Tibial nerve (tissue), 4 donors: ENCODE measurements at places on chromosomes 1 and 21.

GRCh38 chr1:207827488-207827830 lies 75.6 kb downstream of the CD46 start:
- no peak for DNase-seq

DNA sequence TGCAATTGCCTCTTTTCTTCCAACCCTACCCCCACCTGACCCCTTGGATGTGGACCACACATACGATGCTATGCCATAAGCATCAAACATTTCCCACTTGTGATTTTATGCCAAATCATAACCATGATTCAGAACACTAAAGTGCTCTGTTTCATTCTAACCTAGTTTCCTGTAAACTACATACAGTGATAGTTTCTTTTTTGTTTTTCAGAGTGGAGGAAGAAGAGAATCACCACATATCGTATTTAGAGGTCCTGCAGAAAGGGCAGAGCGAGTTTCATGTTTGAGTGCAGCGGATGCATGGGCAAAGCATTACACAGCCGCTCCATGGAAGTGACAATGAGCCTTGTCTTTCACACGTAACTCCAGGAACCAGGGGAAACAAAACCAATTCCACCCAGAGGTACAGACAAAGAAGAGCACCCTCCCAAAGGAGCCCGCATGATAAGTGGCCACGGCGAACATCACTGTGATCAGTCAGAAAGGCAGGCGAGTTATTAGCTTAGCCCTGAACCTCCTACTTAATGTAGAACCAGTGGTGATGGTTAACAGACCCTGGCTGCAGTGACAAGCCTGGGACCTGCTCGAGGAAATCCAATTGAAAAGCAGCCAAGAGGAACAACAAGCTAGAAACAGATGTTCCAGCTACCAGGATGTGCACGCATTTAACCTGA lies 64.0 kb upstream of the ZNF281 start:
- DNase-seq = no peak

GRCh38 chr1:235873045-235873444 lies 6.3 kb upstream of the LYST start:
- DNase-seq = no peak

DNA sequence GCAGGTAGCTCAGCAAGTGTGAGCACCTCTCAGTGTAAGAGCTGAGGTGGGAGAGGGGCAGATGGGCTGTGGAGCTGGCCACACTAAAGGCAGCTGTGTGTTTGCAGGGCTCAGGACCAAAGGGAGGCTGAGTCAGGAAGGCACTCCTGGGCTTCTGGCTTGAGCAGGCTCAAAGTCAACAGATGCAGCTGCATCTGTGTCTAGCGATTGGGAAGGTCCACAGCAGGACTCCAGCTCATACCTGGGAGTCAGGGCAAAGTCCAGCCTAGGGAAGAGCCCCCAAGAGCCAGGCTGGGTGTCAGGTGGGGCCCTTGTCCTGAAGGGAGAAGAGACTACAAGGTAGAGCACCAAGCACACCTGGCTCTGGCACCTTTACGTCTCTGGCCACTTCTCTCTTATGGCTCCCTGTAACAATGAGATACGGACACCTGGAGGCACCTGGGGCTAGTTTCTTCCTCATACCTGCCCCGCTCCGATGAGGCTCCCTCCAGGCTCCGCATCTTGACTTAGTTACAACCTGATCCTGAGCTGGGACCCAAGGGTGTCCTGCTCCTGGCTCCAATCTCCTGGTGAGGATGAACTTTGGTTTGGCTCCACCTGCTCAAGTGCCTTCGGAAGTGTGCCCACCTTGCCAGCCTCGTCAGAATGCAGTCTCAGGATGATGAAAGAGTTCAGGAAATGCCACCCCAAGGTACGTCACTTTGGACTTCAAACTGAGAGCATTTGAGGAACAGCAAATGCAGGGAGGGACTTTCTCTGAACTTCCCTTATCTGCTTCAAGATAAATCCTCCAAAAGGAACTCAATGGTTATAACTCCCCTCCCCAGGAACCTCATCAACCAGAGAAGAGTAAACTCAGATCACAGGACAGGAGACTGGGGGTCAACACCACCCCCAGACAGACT lies 21.5 kb upstream of the SLC2A1 start:
- no peak for DNase-seq

DNA sequence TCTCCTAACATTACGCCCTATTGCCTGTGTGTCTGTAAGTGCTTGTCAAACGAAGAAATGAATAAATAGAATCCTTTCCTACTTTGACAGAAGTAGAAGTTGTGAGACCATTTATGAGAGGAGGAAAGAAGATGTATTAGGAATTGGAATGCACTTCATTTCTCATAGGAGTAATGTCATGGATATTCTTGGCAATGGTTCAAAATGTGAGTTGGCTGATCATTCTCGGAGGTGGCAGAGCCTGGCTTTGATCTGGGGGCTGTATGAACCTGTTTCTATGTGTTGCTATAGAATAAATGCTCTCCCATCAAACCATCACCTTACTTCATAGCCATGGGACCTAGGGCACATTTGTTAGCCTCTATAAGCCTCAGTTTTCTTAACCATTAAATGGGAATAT lies 10.1 kb upstream of the SERBP1 start:
- DNase-seq = no peak

- no peak for DNase-seq
Measured at GRCh38 chr1:227042292-227042691, 102.2 kb downstream of the COQ8A start.

DNA sequence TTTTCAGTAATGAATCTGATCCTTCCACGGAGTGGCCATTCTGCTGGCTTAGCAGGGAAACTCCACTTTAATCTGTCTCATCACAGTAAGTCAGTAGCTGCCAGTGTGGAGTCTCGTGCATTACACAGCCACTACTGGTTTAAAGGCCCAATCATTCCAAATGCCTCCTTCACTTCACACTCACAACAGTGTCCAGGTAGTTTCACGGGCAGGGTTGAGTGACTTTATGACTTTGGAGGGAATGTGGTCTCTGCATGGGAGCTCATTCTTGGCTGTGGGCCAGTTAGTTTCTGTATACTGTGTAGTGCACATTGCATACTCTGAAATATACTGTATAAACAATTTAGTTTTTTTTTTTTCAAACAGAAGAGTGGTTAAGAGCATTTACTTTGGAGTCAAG lies 34.6 kb upstream of the C1orf87 start:
- DNase-seq = no peak

- no peak for DNase-seq
Measured at GRCh38 chr1:89040315-89040626, 17.6 kb upstream of the GBP3 start.

GRCh38 chr1:179178950-179179349 lies 50.5 kb downstream of the ABL2 start:
- no peak for DNase-seq

- no peak for DNase-seq
Measured at GRCh38 chr1:14303011-14303410, 295.5 kb upstream of the KAZN start.

GRCh38 chr1:24235921-24236788 lies 49.1 kb upstream of the IFNLR1 start:
- no peak for DNase-seq

DNA sequence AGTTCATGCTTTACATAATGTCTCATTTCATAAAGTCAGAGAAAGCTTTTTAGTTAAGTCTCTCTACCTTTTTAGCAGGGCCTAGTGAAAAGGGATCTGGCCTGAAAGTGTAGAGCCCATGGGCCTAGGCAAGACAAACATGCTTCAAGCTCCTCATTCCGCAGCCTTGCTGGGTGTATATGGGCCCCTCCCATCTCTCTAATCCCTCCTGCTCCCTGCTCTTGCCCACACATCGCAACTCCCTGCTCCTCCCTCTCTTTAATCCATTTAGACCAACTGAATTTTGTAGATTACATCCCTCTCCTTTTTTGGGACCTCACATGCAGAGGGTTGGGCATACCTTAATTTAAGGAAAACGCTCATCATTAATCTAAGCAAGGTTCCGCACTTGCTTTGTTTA lies 42.3 kb upstream of the CCDC190 start:
- DNase-seq = no peak

DNA sequence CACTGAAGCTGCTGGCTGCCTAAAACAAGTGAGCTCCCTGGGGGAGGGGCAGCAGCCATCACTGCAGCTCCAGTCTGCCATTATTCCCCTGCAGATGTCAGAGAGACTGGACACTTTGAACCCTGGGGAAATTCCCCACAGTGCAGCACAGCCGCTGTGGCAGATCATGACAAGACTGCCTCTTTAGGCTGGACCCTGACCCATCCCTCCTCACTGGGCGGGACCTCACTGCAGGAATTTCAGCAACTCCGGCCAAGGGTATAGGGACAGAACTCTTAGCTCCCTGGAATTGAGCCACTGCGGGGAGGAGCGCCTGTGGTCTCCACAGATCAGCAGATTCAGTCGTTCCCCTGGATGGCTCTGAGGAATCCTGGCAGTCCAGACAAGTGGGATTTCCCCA lies 964.6 kb downstream of the BRINP3 start:
- DNase-seq = no peak

DNA sequence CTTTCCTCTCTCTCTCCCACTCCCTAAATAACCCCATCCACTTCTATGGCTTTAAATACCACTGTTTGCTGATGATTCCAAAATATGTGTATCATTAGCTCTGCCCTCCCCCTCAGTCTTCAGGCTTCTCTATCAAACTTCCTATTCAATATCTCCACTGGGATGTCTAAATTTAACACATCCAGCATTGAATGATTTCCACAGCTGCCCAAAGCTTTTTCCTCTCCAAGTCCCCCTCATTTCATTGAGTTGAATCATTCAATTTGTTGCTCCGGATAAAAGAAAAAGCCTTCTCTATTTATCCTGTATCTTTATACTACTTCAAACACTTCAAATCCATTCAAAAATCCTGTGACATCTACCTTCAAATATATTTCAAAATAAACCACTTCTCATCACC lies 225.0 kb downstream of the SEC16B start:
- DNase-seq = no peak

GRCh38 chr1:192491804-192492554 lies 83.6 kb upstream of the RGS1 start:
- no peak for DNase-seq

DNA sequence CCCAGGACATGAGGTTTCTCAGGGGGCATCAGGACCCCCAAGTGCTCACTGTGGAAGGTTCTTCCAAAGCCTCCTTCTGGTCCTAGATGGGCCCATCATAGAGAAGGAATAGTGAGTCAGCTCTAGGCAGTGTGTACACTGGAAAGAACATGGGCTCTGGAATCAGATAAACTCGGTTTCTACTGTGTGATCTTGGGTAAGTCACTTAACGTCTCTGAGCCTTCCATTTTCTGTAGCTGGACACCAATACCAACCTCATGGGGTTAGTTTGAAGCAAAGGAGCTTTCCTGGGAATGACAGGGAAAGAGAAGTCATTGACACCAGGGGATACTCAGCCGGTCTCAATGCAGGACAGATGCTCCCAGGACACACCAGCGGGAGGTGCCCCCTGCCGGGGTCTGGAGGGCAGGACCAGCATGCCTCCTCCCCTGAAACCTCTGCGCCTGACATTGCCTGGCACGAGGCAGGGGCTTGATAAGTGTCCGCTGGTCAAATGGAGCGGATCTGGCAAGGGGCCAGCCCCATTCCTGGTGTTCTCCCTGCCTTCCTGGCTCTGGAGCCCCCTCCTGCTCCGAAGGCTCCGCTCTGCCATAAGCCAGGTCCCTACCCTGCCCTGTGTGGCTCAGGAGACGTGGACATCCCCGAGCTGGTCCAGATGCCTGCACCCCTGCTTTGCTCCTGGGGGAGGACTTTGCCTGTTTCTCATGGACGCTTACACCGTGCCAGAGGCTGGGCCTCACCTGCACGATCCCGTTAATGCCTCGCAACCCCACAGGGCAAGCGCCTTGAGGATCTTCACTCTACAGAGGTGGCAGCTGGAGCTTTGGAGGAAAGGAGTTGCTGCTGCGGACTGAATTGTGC lies 52.8 kb downstream of the EDN2 start:
- DNase-seq = no peak

GRCh38 chr1:208089761-208090370 lies 154.3 kb downstream of the PLXNA2 start:
- DNase-seq = no peak

- DNase-seq = no peak
Measured at GRCh38 chr1:8823295-8823664, 5.8 kb upstream of the RERE start.

- no peak for DNase-seq
Measured at GRCh38 chr1:161008869-161009510, 12.0 kb downstream of the F11R start.

GRCh38 chr1:54229281-54229891 lies 29.4 kb downstream of the MRPL37 start:
- no peak for DNase-seq

DNA sequence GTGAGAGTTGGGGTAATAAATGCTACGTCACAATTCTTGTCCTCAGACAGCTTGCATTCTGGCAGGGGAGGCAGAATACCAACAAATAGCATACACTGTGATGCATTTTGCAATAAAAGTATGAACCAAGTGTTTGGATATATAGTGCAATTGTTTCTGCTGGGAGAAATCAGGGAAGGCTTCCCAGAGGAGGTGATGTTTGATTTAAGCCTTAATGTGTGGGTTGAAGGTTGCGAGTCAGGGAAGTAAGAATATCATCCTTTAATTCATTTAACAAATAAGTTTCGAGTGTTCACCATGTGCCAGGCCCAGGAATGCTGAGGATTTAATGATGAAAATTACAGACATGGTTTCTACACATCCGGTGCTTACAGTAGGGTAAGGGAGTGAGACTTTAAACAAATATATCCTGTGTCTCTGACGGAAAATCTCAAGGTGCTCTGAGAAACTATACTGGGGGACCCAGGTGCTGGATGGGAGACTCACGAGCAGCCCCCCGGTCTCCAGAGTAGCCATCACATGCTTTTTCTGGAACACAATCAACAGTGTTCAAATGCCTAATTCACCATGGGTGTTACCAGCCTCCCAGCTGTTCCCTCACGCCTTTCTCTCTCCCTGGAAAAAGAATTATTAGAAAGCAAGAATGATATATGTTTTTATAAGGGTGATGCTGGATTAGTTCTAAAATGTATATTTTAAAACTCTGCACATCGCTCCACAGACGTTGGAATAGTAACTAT lies 31.7 kb downstream of the RASSF5 start:
- DNase-seq = no peak

DNA sequence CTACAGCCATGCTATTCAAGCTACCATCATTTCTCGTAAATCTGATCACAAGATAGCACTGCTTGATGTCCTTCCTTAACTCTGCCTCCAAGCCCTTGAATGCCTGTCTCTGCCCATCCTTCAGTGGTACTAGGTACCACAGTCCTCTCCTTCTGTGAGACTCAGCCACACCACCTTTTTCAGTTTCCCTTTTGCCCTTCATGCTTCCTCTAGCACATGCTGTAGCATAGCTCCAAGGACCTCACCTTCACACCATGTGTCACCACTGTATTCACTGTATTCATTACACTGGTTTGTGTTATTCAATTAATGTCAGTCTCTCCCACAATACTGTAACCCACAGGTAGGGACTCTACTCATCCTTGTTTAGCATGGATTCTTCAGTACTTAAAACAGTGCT lies 8.0 kb upstream of the TP53BP2 start:
- DNase-seq = no peak

GRCh38 chr1:172380441-172381244 lies 39.8 kb upstream of the C1orf105 start:
- DNase-seq = no peak

- no peak for DNase-seq
Measured at GRCh38 chr1:169610108-169610507, 19.8 kb downstream of the SELP start.
